GM12865 (cell line): ENCODE measurements at places on chromosomes 2 and 18.

- no peak for DNase-seq
Measured at GRCh38 chr18:48569139-48569914, 30.5 kb downstream of the CTIF start.

- no peak for DNase-seq
Measured at GRCh38 chr2:241074065-241074818, 27.8 kb downstream of the MTERF4 start.

- DNase-seq = no peak
Measured at GRCh38 chr2:105103481-105103880, 65.6 kb downstream of the MRPS9 start.

- no peak for DNase-seq
Measured at GRCh38 chr2:229660951-229661350, 53.4 kb downstream of the DNER start.

DNA sequence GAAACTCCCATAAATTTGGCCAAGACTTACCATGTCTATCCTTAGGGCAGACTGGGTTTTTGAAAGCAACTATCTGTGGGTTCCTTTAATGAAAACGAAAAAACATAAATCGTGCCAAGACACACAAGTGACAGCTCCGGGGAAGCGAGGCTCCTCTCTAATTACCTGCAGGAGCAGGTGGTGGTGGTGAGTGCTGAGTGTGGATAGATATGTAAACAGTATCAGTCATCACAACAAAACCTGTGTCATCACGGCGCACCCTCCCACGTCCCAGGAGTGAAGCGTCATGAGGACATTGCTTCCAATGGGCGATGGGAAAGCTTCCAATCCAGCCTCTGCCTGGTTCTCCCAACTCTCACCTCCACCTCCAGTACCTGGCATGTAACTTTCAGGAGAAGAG is 31.3 kb downstream of the ACKR3 start:
- DNase-seq = no peak

DNA sequence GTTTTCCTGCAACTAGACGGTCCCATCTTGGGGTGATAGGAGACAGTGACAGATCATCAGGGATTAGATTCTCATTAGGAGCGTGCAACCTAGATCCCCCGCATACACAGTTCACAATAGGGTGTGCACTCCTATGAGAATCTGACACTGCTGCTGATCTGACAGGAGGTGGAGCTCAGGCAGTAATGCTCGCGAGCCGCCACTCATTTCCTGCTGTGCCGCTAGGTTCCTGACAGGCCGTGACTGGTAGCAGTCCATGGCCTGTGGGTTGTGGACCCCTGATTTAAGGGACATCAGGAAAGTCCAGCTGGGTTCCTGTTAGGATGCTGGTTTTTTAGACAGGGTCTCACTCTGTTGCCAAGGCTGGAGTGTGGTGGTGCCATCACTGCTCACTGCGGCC is 48.7 kb downstream of the PTPRM start:
- no peak for DNase-seq

GRCh38 chr2:136324966-136325365 is 207.0 kb upstream of the CXCR4 start:
- no peak for DNase-seq
